Brain microvascular endothelial cell (primary cell): ENCODE measurements at places on chromosomes 16 and 17.

GRCh38 chr17:6530324-6530920 is 25.9 kb downstream of the PITPNM3 start:
- no peak for DNase-seq

- no peak for DNase-seq
Measured at GRCh38 chr16:68790944-68791343, 52.4 kb upstream of the TANGO6 start.

DNA sequence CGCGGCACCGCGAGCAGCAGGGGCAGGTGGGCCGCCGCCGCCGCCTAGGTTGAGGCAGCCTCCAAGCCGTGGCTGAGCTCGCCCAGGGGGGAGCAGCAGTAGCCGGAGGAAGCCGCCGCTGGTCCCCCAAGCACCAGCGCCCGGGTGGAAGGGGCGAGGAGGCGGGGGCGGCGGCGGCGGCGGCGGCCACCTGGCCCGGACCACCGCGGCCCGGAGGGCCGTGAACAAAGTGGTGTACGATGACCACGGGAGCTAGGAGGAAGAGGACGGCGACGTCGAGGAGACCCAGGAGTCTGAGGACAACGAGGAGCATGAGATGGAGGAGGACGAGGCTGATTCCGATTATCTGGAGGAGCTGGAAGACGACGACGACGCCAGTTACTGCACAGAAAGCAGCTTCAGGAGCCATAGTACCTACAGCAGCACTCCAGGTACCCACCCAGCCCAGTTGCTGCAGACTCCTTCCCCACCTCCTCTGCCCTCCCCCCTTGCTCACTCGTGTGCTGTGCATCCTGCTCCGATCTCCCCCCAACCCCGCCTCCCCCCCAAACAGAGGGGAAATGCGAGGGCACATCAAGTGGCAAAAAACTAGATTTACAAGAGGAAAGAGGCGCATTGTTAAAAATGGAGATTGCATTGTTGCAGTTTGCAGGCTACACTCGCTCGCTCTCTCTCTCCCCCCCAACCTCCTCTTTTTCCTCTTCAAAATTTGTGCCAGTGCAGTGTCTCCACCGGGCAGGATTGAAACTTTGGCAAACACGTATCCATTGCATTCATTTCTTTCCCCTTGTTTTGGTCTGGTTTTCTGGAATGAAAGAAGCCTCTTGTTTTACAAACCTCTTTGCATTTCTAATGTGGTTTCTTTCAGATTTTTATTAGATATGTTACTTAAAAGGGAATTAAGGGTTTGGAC is 41.8 kb upstream of the AMZ2 start:
- no peak for DNase-seq

GRCh38 chr17:7862692-7863437 is 5.1 kb downstream of the CYB5D1 start:
- no peak for DNase-seq

GRCh38 chr16:75219838-75220237 is 1.1 kb downstream of the CTRB1 start:
- no peak for DNase-seq

- DNase-seq = no peak
Measured at GRCh38 chr17:17232303-17232621, 4.7 kb downstream of the FLCN start.

DNA sequence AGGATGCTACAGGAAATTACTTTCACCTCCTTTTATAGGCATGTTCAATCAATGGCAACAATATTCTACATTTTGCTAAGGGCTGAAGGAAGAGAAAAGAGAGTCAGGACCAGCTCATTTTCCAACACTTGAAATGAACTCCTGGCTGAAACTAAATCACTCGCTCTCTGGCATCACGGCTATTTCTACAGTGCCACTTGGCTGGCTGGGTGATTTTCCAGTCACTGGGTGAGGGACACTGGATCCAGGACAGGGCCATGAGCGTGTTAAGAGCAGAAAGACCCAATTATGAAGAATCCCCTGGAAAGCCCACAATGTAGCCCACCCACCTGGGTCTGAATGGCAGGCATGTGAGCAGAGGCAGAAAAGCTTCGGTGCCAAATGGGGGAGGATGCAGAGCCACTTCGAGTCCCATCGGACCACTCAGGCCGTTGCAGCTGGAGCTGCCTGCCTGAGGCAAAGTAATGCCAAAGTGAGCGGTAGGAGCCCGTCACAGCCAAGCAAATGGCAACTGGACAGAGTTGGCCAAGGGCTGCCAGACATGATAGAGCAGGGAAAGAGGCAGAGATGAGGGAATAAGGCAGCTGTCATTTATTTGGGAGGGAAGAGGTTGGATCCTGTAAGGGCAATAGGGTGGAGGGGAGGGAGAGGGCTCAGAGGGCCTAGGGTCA is 246.2 kb downstream of the STX8 start:
- DNase-seq = no peak

GRCh38 chr17:78179372-78179771 is 7.5 kb downstream of the TK1 start:
- DNase-seq = peak; percentile 64
